ENCODE measurements at places on chromosomes 12 and 14. TPM values are rescaled to one million over a fixed set of nuclear protein-coding genes. Genes with fewer than 3 reads are reported as not detected.

The SLC38A1 gene
- 282 TPM for total RNA-seq

The TNFRSF1A gene
- total RNA-seq, result 162 TPM

The NR1H4 gene
- total RNA-seq, result not detected

The RND1 gene
- total RNA-seq, result 1.3 TPM

The MIS18BP1 gene
- total RNA-seq, result 42.3 TPM

- H3K36me3 ChIP-seq, result peaks cover 58% of the 10 kb centered on the region
- no peaks in the 10 kb centered on the region for H3K4me1 ChIP-seq
- H3K27ac ChIP-seq, result no peak overlapping the region
- no peak overlapping the region for H3K4me3 ChIP-seq
Observed at GRCh38 chr12:56326533-56326932, 7.3 kb downstream of the PAN2 start.

GRCh38 chr14:87797001-87797400 is 196.0 kb downstream of the GALC start:
- peaks cover 11% of the 10 kb centered on the region for H3K4me1 ChIP-seq
- DNase-seq, result no peak
- H3K27ac ChIP-seq, result no peak overlapping the region
- no peaks in the 10 kb centered on the region for H3K27me3 ChIP-seq
- no peaks in the 10 kb centered on the region for H3K36me3 ChIP-seq

DNA sequence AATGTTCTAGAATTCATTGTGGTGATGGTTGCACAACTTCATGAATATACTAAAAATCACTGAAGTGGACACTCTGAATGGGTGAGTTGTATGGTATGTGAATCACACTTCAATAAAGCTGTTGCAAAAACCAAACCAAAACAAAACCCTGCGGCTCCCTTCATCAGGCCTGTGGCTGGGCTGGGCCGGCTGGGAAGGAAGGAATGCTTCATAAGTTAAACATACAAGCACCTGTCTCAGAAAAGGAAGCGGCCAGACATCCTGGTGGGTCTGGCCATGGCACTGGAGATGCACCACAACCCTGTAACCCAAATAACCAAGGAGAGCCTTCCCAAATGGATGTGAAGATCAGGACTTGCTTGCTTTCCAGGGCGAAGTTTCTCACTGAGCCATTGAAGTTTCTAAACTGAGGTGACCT is 34.9 kb downstream of the TTC7B start:
- peaks cover 5% of the 10 kb centered on the region for H3K36me3 ChIP-seq
- no peak for DNase-seq
- H3K4me1 ChIP-seq, result no peaks in the 10 kb centered on the region

- no peaks in the 10 kb centered on the region for H3K4me1 ChIP-seq
- no peaks in the 10 kb centered on the region for H3K36me3 ChIP-seq
- H3K27me3 ChIP-seq, result no peaks in the 10 kb centered on the region
Observed at GRCh38 chr14:72053651-72054050, 121.4 kb downstream of the RGS6 start.
